ENCODE measurements at places on chromosomes 1 and 21.

- DNase-seq: no peak
Measured at GRCh38 chr1:194300776-194301175, 1114.4 kb upstream of the B3GALT2 start.

DNA sequence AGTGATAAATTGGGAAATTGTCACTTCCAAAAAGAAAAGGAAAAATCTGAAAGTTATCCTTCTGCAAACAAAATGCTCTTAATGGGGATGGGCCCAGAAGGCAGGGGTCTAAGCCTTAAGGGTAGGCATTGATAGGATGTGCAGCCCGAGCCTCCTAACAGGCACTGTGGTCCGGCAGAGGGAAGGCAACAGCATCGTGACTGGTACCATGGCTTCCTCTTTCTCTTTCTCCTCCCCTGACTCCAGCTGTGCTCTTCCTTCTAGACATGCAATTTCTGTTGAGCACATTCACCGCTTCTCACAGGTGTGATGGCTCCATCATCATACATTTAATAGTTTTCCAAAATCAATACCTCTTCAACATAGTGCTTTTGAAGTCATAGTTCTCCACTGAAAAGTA lies 91.5 kb downstream of the SELENOF start:
- no peak for DNase-seq

GRCh38 chr1:22983944-22984343 lies 11.3 kb upstream of the LACTBL1 start:
- no peak for DNase-seq

GRCh38 chr1:56447823-56448222 lies 131.5 kb downstream of the PLPP3 start:
- DNase-seq: no peak

DNA sequence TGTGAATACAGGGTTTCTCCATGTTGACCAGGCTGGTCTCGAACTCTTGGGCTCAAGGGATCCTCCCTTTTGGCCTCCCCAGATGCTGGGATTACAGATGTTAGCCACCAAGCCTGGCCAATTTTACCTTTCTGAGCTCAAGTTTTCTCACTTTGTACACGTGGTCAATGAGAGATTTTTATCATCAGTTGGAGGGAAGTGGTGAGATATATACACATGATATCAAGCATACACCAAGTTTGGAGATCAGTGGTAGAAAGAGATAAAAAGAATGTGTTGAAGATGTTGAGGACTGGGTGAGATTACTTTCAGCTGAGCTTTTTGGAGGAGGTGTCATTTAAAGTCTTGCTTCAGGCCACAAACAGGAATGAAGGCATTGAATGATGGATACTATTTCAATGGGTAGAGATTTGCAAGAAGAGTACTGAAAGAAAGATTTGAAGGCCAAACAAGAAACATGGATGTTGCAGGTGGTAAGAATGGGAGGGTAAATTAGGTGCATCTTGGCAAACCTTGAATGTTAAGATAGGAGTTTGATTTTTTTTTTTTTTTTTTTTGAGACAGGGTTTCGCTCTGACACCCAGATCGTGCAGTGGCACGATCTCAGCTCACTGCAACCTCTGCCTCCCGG lies 3.0 kb upstream of the SESN2 start:
- DNase-seq: no peak

DNA sequence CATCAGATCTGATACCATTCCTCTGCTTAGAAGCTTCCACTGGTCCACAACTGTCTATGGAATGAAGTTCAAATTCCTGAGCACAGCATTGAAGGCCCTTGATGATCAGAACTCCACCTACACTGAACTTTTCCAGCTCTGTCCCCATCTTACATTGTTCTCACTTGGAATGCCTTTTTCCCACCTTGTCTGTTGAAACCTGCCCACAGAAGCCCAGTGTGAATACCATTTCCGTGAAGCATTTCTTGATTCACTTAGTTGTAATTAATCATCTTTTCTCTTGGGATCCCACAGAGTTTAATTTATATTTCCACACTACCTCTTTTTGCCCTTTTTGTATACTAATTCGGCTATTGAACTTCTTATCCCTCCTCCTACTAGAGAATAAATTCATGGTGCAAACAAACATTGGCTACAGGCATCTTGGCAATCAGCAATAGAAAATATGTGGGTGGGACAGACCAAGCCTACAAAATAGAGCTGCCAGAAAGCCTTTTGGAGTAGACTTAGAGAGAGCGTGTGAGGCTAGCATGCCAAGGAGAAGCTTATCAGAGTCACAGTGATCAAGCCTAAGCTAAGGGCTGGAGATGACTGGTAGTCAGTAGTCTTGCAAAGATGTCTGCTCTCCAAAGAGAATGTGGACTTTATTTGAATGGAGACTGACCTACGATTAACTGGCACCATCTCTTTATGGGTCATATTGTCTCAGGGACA lies 26.1 kb downstream of the NHLH2 start:
- no peak for DNase-seq

- DNase-seq: no peak
Measured at GRCh38 chr1:108646648-108647269, 14.1 kb downstream of the HENMT1 start.

GRCh38 chr1:159923203-159924024 lies 1.9 kb downstream of the TAGLN2 start:
- peak; percentile 39 for DNase-seq

DNA sequence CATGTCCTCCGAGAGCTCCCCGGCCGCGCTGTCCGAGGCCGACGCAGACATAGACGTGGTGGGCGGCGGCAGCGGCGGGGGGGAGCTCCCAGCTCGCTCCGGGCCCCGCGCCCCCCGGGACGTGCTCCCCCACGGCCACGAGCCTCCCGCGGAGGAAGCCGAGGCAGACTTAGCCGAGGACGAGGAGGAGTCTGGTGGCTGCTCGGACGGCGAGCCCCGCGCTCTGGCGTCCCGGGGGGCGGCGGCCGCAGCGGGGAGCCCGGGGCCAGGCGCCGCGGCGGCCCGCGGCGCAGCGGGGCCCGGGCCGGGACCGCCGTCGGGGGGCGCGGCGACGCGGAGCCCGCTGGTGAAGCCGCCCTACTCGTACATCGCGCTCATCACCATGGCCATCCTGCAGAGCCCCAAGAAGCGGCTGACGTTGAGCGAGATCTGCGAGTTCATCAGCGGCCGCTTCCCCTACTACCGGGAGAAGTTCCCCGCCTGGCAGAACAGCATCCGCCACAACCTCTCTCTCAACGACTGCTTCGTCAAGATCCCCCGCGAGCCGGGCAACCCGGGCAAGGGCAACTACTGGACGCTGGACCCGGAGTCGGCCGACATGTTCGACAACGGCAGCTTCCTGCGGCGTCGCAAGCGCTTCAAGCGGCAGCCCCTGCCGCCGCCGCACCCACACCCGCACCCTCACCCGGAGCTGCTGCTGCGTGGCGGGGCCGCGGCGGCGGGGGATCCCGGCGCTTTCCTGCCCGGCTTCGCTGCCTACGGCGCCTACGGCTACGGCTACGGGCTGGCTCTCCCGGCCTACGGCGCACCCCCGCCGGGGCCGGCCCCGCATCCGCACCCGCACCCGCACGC lies 547 bp downstream of the FOXD2 start:
- DNase-seq: no peak

- no peak for DNase-seq
Measured at GRCh38 chr1:23872421-23872820, 4.3 kb upstream of the FUCA1 start.

GRCh38 chr1:173870252-173871075 lies 2.3 kb downstream of the ZBTB37 start:
- DNase-seq: no peak

DNA sequence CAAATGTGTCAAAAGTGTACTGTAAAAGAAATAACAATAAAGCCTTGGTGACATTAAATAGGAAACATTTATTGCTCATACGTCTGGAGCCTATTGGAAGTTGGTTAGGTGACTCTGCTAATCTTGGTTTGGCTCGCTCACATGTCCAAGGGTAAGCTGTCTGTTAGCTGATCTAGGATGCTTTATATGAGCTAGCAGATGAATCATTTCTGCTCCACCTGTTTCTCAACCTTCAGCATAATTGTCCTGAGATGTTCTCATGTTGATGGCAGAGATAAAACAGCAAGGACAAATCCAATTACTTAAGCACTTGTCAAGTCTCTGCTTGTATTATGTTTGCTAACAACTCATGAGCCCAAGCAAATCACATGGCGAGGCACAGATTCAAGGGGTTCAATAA lies 56.0 kb upstream of the CD53 start:
- no peak for DNase-seq

DNA sequence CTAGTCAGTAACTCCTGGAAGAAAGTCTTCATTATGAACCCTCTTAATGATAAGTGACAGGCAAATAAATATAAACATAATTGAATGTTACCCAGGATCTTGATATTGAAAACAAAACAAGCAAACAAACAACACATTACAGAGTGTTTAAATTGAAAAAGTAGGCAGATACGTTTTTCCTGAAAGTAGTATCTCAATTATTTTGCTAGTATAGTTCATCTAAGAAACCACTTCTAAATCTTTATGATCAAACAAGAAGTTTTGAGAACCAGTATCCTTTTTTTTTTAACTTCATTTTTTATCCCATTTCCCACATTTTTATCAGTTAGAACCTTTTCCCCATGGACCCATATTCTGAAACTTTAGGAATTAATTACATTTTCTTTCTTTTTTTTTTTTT lies 3.7 kb upstream of the WDR47 start:
- no peak for DNase-seq

- DNase-seq: no peak
Measured at GRCh38 chr1:203764105-203765028, 616 bp upstream of the LAX1 start.

DNA sequence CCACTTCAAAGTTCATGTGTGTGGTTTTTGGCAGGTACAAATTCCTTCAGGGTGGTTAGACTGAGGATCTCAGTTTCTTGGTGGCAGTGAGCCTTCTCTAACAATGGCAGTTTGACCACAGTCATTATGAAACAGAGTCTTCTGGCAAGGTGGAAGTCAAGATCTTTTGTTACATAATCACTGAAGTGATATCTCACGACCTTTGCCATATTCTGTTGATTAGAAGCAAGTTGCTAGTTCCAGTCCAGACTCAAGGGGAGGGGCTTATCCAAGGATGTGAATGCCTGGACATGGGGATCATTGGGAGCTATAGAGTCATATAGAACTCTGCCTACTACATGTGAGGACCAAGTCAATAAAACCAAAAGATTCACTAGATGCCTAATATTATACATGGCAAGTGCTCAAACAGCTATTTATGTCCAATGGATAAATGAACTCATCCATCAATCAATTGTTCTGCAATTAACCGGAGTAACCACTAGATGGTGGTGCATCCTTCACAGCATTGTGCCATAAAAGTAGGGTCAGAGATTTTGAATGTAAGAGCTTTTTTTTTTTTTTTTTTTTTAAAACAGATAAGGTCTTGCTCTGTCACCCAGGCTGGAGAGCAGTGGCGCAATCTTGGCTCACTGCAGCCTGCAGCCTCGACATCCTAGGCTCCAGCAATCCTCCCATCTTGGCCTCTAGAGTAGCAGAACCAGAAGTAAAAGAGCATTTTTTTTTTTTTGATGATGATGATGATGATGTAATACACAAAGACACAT lies 131.9 kb downstream of the CRB1 start:
- no peak for DNase-seq

- no peak for DNase-seq
Measured at GRCh38 chr1:218459450-218459849, 114.3 kb downstream of the TGFB2 start.

DNA sequence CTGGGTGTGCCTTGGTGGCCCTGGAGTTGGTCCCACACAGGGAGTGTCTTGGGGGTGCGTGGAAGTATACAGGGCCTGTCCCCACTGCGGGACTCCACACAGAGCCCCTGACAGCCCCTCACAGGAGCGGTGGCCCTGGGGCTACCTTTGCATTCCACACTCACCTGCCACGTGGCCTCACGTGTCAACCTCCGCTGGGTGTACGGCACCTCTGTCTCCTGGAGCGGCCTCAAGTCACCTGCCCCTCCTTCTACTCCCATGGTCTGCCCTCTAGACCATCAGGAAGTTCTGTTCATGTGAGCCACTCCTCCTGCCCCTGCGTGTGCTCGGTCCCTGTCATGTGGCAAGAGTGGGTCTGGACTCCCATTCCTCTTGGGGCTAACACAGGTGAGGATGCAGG lies 58.6 kb downstream of the FAAP20 start:
- DNase-seq: no peak

- DNase-seq: peak; percentile 25
Measured at GRCh38 chr1:228463559-228464455, 23.4 kb upstream of the RNF187 start.

DNA sequence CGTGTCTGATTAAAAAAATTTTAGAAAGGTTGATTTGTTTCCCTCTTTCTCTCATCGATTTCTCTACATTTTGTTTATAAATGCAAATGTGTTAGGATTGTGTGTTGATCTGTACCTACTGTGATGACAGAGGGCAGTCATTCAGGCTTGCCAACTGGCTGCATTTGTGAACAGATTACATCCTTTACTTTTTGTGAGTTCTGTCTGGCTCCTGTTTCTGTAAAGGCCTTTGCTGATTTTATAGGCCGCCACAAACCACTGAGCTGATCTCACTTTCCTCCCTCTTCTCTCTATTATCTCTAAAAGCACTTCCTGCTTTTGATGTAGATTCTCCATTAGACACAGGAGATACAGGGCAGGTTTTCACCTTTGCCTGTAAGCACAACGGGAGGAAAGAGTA lies 106.8 kb downstream of the ESRRG start:
- DNase-seq: no peak

DNA sequence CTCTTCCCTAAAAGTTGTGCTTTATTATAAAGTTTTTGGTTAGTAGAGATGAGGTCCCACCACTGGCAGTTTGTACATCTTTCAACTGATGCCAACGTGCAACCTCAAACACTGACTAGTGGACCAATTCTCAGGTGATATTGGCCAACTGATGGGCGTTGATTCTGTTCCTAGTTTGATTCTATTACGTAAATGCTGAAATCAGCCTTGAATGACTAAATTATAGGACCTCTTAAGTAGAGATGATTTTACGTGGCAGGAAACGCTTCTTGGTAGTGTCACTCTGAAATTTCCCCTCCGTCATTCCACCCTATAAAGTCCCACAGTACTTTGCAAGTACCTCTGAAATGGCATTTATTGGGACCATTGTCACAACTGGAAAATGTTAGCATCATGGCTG lies 8.8 kb upstream of the FNDC7 start:
- no peak for DNase-seq

DNA sequence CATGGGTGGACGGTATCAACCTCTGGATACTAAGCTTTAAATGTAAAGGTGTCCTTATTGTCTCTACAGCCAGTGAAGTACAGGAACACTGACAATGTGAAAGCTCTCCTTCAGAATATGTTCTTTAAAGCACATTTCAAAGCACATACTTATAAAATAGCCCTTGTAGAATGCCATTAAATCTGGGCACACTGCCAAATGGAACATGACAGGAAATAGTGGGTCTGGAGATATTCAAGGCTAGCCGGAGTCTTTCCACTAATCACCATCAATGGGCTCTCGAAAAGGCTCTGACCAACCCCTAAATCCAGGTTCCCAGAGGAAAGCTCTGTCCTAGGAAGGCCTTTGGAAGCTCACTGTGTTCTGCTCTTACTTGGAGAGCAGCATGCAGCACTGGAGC lies 46.6 kb downstream of the PLD5 start:
- DNase-seq: no peak

Measured in progenitor cell of endocrine pancreas (in vitro differentiated cells).